AML-193 (cell line): ENCODE measurements at places on chromosomes 12 and 14.

DNA sequence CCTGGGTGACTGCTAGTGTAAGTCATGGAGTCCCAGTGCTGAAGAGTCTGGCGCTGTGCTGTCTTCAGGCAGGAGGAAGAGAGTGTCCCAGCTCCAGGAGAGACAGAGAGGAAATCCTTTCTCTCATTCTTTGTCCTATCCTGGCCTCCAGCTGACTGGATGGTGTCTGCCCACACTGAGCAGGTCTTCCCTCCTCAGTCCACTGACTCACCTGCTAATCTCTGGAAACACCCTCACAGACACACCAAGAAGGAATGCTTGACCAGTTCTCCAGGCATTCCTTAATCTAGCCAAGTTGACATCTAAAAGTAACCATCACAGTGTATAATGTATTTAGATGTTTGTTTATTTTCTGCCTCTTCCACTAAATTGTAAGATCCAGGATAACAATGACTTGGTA, 53.9 kb downstream of the EMP1 start:
- no peak for DNase-seq

- DNase-seq: no peak
Observed at GRCh38 chr14:105530285-105531087, 4.1 kb downstream of the TMEM121 start.

DNA sequence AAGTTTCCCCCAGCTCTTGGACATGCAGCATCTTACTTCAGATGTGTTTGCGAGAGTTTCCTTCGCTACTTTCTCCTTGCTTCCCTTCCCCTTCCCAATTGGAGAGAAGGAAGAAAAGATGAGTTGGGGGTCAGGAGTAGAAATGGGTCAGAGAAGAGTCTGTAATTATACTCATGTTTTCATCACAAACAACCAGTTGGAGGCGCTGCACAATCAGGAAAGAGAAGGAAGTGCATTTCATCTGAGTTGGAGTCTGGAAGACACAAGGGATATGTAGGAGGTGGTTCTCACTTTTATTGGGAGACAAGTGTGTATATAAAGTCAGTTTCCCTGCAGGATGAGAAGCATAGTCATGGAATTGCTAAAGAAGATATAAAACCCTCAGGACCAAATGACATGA, 31.3 kb upstream of the VSX2 start:
- DNase-seq: peak; percentile 8

GRCh38 chr14:77709412-77709811, 1.5 kb downstream of the SLIRP start:
- DNase-seq: no peak

- DNase-seq: no peak
Observed at GRCh38 chr14:99065551-99065950, 206.4 kb downstream of the BCL11B start.

DNA sequence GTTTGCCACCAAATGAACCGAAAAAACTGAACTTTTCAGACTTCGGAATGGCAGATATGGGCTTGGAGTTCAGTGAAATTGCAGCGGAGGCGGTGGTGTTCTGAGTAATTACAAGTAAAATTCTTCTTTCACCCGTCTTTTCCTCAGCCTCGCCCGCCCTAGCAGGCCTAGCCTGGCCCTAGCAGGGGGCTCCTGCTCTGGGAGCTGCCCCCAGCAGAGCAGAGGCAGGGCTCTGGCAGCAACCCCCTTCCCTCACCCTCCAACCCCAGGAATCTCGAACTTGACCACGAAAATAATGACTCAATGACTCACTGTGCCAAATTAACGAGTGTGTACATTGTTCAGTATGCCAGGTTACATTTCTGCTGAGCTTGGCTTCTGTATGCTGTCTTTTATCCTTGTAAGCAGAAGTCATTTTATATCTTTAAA, 1.1 kb downstream of the PAPLN start:
- DNase-seq: no peak

GRCh38 chr12:7787574-7788293, 1.5 kb upstream of the NANOG start:
- no peak for DNase-seq

GRCh38 chr12:6961278-6961694, 9.2 kb downstream of the PHB2 start:
- DNase-seq: no peak

- DNase-seq: no peak
Observed at GRCh38 chr12:107474639-107475539, 210.7 kb upstream of the PWP1 start.
